ENCODE measurements at places on chromosomes 13 and 19.
A peak's percentile ranks its signal among the peaks of the same experiment; 100 is the strongest.

- DNase-seq = no peak
Measured at GRCh38 chr19:46724468-46724867, 7.6 kb upstream of the PRKD2 start.

GRCh38 chr13:114097212-114097892 lies 35.1 kb downstream of the RASA3 start:
- DNase-seq = peak; percentile 44

DNA sequence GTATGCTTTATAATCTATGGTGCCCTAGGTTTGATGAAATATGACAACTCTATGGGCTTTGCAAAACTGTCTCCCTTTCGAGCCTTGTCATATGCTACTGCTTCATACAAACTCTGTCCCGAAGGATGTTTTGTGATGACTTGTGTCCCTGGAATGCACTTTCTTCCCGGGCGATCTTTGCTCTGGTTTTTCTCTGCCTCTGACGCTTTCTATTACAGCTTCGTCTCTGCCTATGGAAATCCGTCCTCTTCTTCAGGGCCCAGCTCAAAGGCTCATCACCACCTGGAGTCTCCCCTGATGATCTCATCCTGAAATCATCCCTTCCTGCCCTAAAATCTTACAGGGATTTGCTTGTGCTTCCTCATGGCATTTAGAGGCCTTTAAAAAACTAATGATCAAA lies 191.5 kb upstream of the KL start:
- no peak for DNase-seq

DNA sequence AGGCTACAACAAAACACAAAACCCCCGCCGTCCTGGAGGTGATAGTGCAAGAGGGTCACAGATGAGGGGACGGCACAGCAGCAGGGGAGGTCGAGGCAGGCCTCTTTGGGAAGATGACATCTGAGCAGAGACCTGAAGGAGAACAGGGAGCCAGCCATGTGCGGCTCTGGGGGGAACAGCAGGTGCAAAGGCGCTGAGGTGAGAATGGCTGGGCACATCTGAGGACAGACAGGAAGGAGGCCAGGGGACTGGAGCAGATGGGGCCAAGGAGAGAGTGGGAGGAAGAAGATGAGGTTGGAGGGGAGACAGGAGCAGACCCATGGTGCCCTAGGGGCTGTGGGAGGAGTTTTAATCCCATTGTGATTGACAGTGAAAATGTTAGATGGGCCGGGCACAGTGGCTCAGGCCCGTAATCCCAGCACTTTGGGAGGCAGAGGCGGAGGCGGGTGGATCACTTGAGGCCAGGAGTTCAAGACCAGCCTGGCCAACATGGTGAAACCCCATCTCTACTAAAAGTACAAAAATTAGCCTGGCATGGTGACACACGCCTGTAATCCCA lies 1.8 kb upstream of the CKM start:
- DNase-seq = no peak

GRCh38 chr19:10766049-10766623 lies 48.3 kb downstream of the DNM2 start:
- DNase-seq = no peak

DNA sequence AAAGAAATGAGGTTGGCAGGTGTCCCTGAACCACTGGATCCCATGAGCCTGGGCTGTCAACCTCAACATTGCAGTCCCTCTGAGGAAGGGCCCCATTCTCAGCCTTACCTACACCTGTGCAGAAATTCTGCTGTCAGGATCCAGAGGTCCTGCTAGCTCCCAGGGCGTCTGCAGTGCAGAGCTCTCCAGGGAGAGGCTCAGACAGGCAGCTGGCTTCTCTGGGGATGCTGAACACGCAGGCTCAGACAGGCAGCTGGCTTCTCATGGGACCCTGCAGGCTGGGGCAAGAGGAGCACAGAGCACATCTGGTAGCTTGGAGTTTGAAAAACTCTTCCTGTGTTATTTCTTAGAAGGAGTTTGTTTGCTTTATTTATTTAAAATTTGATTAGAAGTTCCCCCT lies 50.9 kb downstream of the TMEM255B start:
- no peak for DNase-seq

DNA sequence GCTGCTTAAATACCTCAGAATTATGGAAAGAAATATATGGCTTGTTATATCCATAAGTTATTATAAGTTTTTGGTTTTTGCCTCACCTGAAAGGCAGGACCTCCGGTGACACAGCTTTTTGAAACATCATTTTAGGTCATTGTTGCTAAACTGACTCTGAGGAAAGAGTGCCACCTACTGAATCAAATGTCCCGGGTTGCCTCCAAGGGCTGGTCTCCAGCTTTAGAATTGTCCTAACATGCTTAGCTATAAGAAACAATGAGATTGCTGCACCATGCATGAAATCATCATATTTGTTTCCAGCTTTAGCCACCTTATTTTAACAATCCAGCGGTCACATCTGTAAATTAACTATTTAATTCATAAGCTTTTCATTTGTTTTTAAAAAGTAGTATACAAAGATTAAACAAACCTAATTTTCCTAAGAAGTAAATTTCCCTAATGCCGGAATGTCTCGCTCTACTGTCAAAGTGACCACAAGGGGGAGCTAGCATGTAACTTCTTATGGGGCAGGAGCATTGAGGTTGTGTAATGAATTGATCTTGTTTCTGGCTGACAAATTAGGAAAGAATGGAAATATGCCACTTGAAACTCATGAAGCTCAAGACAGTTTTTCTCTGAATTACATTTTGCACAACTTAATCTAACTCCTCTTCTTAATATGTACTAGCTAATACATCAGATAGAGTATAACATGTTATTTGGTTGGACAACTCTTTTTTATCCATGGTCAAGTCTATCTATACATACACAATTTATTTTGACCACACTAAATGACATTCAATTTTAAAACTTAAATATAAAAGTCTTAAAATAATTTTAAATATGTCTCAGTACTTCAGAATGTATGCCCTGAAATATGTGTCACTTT lies 6.7 kb upstream of the PCDH17 start:
- no peak for DNase-seq

GRCh38 chr13:90238413-90238812 lies 1109.1 kb upstream of the MIR17HG start:
- DNase-seq = no peak

GRCh38 chr13:50188696-50189095 lies 173.5 kb downstream of the KCNRG start:
- DNase-seq = no peak

GRCh38 chr13:41052441-41052840 lies 8.9 kb upstream of the WBP4 start:
- no peak for DNase-seq

DNA sequence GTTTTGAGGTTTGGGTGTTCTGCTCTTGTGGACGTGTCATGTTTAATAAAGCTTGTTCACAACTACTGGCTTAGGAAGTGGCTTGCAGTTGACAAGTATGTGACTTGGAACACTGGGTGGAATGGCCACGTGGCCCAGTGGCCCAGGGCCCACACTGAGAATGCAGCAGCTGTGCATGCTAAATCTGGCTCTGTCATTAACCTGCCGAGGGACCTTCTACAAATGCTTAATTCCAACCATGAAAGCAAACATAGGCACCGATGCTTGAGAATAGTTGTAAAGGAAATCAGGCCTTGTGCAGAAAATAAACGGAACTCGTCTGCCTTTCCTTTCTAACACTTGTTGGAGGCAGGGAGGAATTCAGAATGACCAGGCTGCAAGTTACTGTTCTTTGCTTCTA lies 11.6 kb upstream of the CLDN10 start:
- DNase-seq = no peak

DNA sequence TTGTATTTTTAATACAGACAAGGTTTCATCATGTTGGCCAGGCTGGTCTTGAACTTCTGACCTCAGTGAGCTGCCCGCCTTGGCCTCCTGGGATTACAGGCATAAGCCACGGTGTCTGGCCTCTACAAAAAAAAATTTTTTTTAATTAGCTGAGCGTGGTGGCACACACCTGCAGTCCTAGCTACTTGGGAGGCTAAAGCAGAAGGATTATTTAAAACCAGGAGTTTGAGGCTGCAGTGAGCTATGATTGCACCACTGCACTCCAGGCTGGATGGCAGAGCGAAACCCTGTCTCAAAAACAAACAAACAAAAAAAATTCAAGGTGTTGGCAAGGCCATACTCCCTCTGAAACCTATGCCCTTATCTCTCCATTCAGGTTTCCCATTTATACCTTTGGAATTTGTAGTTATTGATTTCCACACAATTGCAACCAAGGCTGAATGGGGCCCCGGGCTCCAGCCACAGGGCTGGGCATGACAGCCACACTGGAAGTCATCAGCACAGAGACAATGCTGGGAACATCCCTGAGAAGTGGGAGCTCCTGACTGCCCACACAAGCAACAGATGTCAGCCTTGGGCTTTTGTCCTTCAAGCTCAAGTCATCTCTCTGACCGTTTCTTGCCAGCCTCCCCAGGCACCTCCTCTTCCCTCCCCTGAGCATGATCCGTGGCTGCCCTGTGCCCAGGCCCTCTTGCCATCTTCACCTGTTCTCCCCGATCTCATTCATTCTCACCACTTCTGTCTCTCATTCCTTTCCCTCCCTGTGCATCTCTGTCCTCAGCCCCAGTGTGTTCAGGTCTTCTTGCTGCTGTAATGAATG lies 27.2 kb upstream of the CALM3 start:
- no peak for DNase-seq

GRCh38 chr19:11201791-11202190 lies 4.4 kb upstream of the KANK2 start:
- no peak for DNase-seq

DNA sequence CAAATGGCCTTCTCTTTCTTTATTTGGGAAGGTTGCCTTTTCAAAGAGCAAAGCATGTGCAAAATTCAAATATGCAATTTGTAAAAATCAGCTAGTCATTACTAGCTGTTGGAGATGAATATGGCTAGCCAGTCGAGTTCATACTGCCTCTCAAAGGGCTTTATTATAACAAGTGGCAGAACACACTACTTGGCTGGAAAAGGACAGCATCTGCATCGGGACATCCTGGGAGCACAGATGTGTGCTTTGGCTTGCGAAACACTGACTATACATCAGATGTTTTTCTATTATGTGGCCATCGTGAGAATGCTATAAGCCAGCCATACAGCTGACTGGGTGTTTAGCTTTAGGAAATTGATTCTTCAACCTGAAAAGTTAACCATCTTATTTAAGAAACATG lies 424.2 kb downstream of the KCTD12 start:
- DNase-seq = no peak

DNA sequence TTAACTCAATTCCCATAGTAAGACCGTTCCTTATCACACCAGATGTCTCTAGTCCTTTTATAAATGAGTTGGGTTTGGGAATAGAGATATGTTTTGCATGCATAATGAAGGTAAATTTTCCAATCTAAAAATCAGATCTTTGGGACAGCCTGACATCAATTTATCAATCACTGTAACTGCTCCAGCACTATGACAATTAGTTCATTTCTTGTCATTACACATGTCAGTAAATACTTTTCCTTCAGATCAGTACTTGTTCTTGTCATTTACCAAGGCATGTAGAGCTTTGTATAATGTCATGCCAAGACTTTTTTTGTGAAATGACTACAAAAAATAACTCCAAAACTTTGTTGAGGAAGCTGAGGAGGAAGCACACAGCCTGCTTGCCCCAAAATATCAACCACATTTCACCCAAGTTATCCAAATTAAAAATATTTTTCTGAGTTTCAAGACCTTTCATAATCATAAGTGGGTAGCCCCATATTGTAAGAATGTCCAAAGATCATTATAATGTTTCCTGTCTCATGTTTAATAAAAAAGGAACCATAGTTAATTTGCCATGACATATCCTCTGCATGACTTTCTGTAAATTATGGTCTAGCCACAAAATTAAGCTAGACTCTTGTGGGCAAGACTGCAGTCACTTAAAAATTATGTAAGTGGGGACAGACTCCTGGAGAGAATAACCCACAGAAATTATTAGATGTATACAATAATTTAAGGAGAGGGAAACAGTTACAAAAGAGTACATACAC lies 586.8 kb downstream of the TBC1D4 start:
- no peak for DNase-seq

GRCh38 chr13:51520524-51520923 lies 63.7 kb upstream of the WDFY2 start:
- DNase-seq = no peak

DNA sequence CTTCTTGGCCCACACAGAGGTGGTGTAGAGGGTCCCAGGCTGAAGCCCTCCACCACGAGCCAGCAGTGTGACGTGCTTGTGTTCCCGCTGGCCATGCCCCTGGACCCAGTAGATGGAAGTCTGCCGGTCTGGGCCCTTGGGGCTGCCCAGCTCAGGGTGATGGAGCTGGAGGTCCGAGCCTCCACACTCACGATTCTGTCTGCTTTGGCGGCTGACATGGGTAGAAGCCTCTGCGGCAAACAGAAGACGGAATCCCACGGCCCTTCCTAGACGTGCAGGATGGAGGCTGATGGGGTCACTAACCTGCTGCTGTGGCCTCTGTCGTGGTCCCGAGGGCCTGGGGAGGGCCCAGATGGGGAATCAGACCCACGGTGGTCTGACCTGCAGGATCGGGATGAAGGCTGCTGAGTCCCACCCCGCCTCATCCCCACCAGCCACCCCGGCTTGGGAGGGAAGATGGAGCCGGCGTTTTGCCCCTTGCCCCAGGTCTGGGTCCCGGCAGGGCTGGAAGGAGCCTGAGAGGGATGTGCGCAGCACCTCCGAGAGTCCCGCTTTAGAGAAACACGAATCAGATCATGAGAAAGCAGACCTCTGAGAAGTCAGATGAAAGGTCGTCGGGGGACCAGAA lies 4.4 kb downstream of the TMEM86B start:
- peak; percentile 42 for DNase-seq

- DNase-seq = no peak
Measured at GRCh38 chr13:36518707-36519106, 86.4 kb downstream of the CCNA1 start.

Data from Peyer's patch (tissue), 4 donors.